ENCODE measurements at places on chromosomes 16 and 17. TPM values are rescaled to one million over a fixed set of nuclear protein-coding genes. Genes with fewer than 3 reads are reported as not detected.

Gene CBX1
- 59.2 TPM for total RNA-seq

Gene SOST
- total RNA-seq: not detected

Gene C16orf96
- 0.05 TPM for total RNA-seq

Gene COX6A2
- total RNA-seq: not detected

Gene RHBDL3
- 0.07 TPM for total RNA-seq

Gene SLFN12L
- total RNA-seq: not detected

Gene CRYM
- total RNA-seq: not detected

Gene B9D1
- 20.8 TPM for total RNA-seq

Gene ZNF75A
- total RNA-seq: 10.7 TPM

All from mammary microvascular endothelial cell (primary cell).